ENCODE measurements at places on chromosomes 13 and 19. TPM values are rescaled to one million over a fixed set of nuclear protein-coding genes. Genes with fewer than 3 reads are reported as not detected.
A peak's percentile ranks its signal among the peaks of the same experiment; 100 is the strongest.

CCDC106 gene
- 9.7 TPM for total RNA-seq

DNA sequence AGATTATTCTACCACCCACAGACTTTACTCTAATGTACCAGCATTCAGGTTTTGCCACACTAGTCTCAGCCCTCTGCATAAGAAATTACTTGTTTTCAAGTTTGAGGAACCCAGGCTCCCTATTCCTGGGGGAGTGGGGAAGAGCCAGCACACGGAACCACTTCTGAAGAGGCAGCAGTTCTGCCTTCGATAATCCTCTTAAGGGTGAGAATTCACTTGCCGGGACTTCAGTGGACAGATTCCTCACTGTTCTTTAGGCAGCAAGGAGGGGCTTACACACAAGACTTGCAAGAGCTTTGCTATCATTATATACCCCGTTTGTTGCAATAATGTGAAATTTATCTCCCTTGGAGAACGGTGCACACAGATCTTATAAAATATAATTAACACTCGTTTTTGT lies 133.1 kb downstream of the ABCC4 start:
- no peaks in the 10 kb centered on the region for H3K4me1 ChIP-seq
- no peak overlapping the region for H3K4me3 ChIP-seq
- DNase-seq: no peak
- peaks cover 5% of the 10 kb centered on the region for H3K36me3 ChIP-seq
- H3K27me3 ChIP-seq: no peaks in the 10 kb centered on the region

RASAL3 gene
- total RNA-seq: not detected

DNA sequence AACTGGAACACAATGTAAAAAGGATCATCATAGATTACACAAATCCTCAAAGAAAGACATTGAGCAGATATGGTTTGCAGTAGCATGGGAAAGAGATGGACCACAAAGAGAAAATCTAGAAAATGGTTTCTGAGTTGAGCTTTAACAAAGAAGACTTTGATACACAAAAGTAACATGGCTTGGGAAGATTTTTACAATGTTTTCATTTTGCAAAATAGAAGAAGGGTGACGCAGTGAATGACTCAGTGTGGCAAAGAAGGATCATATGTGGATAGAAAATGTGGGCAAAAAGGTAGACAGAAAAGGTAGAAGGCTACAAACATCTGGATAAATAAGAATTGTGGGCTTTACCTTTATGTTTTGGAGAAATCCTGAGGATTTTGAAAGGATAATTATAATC lies 1220.5 kb downstream of the PCDH17 start:
- H3K36me3 ChIP-seq: no peaks in the 10 kb centered on the region
- no peaks in the 10 kb centered on the region for H3K27me3 ChIP-seq
- H3K27ac ChIP-seq: no peak overlapping the region
- no peak overlapping the region for H3K4me3 ChIP-seq
- DNase-seq: no peak
- peaks cover 25% of the 10 kb centered on the region for H3K4me1 ChIP-seq

NPAS1 gene
- not detected for total RNA-seq

DNA sequence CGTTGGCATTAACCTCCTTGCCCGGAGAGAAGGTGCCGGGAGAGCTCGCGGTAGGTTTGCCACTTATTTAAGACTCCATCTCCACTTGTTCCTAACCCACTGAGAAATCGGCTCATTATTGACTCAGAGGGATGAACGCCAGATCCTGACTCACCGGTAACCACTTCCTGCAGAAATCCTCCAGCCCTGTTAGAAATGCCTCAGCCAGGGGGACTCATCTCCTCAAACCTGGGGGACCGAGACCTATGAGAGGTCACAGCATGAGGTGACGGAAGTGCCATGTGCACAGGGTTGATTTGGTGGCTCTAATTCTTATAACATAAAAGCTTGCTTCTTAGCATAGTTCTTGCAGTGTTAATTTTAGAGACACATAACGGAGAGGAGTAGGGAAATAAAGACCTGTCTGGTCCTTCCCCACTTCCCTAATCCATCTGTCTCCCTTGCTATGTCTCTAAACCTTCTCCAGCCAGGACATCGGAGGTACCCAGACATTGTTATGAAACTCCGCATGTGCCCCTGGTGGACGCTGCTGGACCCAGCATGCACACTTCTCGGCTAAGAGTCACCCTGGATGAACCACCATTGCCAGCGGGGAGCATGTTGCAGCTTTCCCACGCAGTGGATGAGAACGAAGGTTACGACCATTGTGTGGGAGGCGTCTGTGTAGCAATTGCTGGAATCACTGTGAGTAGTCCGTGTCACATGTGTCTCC lies 158.9 kb downstream of the EFNB2 start:
- H3K4me3 ChIP-seq: no peak overlapping the region
- H3K36me3 ChIP-seq: no peaks in the 10 kb centered on the region
- no peaks in the 10 kb centered on the region for H3K27me3 ChIP-seq

- no peaks in the 10 kb centered on the region for H3K27me3 ChIP-seq
- no peak overlapping the region for H3K4me3 ChIP-seq
- no peaks in the 10 kb centered on the region for H3K36me3 ChIP-seq
- DNase-seq: no peak
- H3K27ac ChIP-seq: no peak overlapping the region
These were observed 381.4 kb downstream of the SLITRK6 start for GRCh38 chr13:85417807-85418206.

TINCR gene
- total RNA-seq: not detected

GRCh38 chr13:30170569-30170968 lies 136.8 kb downstream of the KATNAL1 start:
- DNase-seq: no peak
- no peaks in the 10 kb centered on the region for H3K27me3 ChIP-seq
- H3K4me1 ChIP-seq: no peaks in the 10 kb centered on the region
- H3K4me3 ChIP-seq: no peak overlapping the region
- H3K27ac ChIP-seq: no peak overlapping the region

OR7A5 gene
- not detected for total RNA-seq

DNA sequence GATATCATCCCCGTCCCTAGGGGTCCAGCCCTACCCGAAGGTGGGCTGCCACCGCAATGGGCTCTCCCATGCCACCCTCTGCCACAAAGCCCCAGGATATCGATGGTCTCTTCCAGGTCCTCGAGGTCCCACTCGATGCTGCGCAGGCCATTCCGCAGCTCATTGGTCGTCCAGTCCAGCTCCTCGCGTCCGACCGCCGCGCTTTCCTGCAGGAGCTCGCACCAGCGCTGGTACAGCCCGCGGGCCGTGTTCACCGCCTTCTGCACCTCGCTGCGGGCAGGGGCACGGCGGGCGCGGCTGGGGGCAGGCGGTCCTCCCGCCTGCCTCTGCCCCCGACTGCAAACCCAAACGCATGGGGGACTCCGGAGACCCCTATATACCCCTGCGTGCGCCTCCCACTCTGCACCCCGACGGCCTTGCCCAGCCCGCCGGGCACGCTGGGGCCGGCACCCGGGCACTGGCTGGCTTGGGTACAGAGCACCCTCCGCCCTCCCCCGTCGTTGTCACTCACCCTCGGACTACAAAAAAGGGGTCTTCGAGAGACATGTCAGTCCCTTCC lies 468 bp downstream of the STX10 start:
- H3K4me3 ChIP-seq: peak overlapping the region; percentile 75
- peaks cover 4% of the 10 kb centered on the region for H3K36me3 ChIP-seq
- DNase-seq: peak; percentile 77

GRCh38 chr19:14053500-14053899 lies 8.4 kb downstream of the PALM3 start:
- DNase-seq: no peak
- no peak overlapping the region for H3K27ac ChIP-seq
- H3K27me3 ChIP-seq: peaks cover 15% of the 10 kb centered on the region

MBD3L2 gene
- not detected for total RNA-seq

GGN gene
- total RNA-seq: 0.23 TPM

DNA sequence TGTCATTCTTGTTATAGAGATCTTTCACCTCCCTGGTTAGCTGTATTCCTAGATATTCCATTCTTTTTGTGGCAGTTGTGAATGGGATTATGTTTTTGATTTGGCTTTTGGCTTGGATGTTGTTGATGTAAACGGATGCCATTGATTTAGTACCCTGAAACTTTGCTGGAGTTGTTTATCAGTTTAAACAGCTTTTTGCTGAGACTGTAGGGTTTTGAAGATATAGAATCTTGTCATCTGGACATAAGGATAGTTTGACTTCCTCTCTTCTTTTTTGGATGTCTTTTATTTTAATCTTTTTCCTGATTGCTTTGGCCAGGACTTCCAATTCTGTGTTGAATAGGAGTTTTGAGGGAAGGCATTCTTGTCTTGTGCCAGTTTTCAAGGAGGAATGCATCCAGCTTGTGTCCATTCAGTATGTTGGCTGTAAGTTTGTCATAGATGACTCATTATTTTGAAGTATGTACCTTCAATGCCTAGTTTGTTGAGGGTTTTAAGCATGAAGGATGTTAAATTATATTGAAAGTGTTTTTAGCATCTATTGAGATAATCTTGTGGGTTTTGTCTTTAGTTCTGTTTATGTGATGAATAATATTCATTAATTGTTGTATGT lies 16.8 kb downstream of the ZNF431 start:
- DNase-seq: no peak
- no peaks in the 10 kb centered on the region for H3K4me1 ChIP-seq

ZNF441 gene
- total RNA-seq: 6.2 TPM

DNA sequence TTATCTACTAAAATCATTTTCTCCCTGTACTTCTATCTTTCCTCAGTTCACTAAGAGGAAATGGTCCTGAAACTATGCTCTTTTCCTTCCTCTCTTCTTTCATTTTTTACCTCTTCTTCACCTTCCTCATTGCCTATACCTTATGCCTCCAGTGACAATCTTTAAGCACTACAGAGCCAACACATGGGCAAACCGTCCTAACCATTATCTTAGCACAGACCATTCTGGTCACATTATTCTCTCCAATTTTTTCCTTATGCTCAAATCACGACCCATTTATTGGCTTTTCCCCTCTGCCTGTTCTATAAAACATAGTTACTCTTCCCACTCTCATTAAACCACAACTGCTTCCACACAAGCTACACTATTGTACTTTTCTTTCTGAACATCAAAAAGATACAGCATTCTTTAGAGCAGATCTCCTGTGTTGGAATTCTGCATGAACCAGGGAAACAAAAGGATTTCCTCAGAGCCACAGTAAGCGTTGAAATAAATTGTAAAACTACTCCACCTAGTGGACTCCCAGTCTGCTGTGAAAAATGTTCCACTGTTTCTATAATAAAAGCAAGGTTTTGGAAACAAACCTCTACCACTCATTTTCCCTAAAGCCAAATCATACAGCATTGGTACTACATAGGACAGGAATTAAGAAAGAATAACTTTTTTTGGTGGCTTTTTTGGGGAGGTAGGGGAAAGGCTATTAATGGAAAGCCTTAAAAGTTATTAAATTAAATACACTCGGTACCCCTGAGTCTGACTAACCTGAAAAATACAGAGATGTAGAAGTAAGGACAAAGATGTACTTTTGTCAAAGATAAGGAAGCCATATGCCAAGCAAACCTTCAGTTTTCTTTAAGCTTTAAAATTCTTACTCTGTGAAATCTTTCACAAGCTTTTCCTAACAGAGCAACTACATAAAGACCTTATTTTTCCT lies 19.5 kb downstream of the NUFIP1 start:
- H3K4me3 ChIP-seq: no peak overlapping the region
- H3K4me1 ChIP-seq: no peaks in the 10 kb centered on the region
- no peak overlapping the region for H3K27ac ChIP-seq
- H3K36me3 ChIP-seq: peaks cover 39% of the 10 kb centered on the region
- peak; percentile 73 for DNase-seq

DNA sequence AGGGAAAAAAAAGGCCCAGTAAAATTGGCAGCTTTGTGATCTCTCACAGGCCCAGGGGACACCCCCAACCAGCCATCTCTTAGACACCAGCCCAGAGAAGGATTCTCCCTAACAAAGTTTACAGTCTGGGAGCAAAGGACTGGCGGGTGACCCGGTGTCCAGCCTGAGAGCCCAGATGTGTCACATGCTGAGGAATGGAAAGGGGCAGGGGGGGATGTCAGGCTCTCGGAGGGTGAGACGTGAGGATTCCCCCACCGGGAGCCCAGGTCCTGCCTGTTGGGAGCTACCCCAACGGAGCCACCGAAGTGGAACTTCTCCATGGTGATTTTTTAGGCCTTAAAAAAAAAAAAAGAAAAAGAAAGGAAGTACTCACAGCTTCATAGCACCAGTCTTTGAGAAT lies 4.8 kb upstream of the CTXN1 start:
- peaks cover 8% of the 10 kb centered on the region for H3K4me1 ChIP-seq
- no peaks in the 10 kb centered on the region for H3K27me3 ChIP-seq
- no peak for DNase-seq
- no peak overlapping the region for H3K4me3 ChIP-seq

- no peak overlapping the region for H3K4me3 ChIP-seq
- no peak overlapping the region for H3K27ac ChIP-seq
- no peaks in the 10 kb centered on the region for H3K4me1 ChIP-seq
- no peaks in the 10 kb centered on the region for H3K36me3 ChIP-seq
- no peak for DNase-seq
- no peaks in the 10 kb centered on the region for H3K27me3 ChIP-seq
These were observed 404.7 kb downstream of the IRS2 start for GRCh38 chr13:109381546-109382180.

GRCh38 chr13:97379386-97379785 lies 54.6 kb upstream of the RAP2A start:
- H3K27me3 ChIP-seq: no peaks in the 10 kb centered on the region
- DNase-seq: no peak
- no peak overlapping the region for H3K4me3 ChIP-seq

DNA sequence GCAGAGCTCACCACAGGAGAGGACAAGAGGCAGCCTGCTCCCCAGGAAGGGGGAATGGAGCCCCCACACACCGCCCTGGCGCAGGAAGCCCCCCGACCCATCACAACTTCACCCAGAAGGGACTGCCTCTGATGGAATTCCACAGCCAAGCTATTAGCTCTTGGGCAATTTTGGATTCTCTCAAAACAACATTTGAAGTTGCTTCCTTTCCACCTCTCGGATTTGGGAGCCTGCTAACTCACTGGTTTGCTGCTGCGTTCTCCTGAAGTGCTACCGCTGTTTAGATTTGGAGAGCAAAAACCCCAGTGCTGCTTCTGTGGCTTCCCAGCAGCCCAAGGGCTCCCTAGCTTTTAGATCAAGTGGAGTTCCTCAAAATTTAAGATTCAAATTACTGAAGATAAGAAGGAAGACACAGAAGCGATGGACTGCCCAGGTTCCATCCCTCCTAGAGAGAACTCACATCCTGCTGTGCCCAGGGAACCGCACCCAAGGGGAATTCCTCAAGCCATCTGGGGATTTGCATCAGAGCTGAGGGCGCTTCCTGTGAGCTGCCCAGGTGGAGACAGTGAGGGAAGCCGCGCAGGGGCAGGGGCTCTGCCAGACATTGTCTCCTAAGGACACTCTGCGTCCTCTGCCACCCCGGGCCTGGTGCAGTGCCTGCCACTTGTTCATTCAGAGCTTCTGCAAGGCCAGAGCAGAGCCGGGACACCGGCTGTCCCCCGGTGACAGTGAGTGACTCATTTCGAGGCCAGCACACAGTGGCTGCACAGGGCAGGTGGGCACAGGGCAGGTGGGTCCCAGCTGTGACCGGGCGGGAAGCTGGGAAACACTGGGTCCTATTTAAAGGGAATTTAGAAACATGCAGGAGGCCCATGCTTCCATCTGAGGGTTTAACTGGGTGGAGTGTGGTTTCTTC lies 45.5 kb downstream of the COL4A1 start:
- peaks cover 4% of the 10 kb centered on the region for H3K36me3 ChIP-seq
- no peak for DNase-seq
- no peak overlapping the region for H3K27ac ChIP-seq
- no peak overlapping the region for H3K4me3 ChIP-seq

Data from SJCRH30 (cell line).